MG63 (cell line): ENCODE measurements at places on chromosomes 7 and 10. TPM values are rescaled to one million over a fixed set of nuclear protein-coding genes. Genes with fewer than 3 reads are reported as not detected.

The TIAL1 gene
- 29.2 and 30.7 TPM in 2 replicates for total RNA-seq

- no peak for DNase-seq
Observed at GRCh38 chr7:49060743-49061142, 136.4 kb downstream of the CDC14C start.

DNA sequence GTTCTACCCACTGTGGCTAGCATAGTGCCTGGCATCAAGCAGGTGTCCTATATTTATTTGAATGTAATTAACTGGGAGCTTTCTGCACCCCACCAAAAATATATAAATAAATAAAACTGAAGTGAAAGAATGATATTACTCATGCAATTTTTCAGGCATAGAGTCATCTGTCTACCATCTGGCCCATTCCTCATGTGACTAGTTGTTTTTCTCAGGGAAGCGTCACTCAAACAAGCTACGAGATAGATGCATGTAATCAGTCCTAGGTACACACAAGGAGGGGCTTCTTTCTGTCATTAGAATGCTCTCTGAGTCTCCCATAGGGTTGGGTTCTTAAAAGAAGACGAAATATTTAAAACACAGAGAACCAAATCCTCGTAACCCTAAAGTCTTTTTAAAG is 255.5 kb upstream of the KMT2E start:
- no peak for DNase-seq

DNA sequence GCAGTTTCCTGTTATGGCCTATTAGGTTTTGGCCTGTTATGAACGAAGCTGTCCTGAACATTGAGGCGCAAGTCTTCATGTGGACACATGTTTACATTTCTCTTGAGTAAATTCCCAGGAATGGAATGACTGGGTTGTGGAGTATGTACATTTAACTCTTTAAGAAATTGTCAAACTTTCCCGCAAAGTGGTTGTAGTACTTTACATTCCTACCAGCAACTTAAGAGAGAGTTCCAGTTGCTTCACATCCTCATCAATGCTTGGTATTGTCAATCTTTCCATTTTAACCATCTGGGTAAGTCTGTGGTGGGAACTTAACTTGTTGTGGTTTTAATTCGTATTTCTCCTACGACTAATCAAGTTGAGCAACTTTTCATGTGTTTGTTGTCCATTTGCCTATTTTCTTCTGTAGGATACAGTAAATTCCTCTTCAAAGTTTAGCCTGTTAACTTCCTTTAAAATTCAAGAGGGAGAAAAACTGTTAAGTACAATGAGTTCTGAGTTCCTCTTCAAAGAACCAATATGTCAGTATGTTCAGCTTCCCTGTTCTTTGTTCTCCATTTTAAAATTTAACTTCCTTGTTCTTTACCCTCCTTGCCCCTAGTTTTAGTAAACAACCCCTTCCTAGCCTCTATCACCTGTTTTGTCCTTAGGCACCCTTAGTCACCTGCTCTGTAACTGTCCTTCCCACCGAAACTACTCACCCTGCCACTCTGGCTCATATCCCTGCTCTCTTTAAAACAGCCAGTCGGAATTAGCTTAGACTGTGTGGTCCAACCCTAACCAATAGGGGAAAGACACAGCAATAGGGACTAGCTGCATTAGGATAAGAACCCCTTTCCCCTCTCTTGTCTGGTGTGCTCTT is 74.0 kb downstream of the FAM241B start:
- DNase-seq: no peak

DNA sequence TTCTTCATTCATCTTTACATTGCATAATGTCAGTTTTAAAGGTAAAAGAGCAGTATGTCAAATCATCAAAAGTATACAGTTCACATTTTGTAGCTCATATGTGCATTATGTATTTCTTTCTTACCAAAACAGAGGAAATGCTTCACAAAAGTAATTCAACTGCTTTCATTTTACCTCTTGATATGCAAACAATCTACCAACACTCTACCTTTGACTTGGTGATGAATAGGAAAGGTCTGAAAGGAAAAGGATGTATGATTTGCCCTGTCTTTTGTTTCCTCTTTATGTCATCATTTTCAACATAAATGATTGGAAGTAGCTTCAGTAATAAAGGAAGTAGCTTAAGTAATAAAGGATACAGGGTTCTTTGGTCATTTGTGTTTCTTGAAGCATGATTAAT is 846.7 kb downstream of the NXPH1 start:
- no peak for DNase-seq
